SJSA1 (cell line): ENCODE measurements at places on chromosomes 3 and 15. TPM values are rescaled to one million over a fixed set of nuclear protein-coding genes. Genes with fewer than 3 reads are reported as not detected.

GRCh38 chr15:101113114-101114005 lies 138.5 kb downstream of the CHSY1 start:
- no peak for DNase-seq

DNA sequence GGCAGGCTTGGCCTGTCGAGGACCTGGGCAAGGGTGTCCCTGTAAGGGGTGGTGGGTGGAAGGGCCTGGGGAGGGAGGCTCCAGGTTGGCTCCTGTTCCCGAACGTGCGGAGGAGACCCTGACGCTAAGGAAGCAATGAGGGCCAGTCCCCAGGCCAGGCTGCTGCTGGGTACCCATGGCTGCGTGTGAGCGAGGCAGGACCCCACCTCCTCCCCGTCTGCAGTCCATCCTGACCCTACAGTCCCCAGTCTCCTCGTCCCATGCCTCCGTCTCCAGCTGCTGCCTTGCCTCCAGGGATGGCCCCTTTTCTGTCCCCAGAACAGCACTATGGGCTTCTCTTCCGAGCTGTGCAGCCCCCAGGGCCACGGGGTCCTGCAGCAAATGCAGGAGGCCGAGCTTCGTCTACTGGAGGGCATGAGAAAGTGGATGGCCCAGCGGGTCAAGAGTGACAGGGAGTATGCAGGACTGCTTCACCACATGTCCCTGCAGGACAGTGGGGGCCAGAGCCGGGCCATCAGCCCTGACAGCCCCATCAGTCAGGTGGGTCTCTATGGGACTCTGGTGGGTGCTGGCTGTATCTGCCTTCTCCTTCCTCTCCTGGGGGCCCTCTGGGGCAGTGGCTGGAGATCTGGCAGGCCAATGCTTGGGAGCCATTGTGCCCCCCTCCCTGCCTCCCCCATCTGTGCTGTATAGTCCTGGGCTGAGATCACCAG lies 571 bp downstream of the FES start:
- no peak for DNase-seq

DNA sequence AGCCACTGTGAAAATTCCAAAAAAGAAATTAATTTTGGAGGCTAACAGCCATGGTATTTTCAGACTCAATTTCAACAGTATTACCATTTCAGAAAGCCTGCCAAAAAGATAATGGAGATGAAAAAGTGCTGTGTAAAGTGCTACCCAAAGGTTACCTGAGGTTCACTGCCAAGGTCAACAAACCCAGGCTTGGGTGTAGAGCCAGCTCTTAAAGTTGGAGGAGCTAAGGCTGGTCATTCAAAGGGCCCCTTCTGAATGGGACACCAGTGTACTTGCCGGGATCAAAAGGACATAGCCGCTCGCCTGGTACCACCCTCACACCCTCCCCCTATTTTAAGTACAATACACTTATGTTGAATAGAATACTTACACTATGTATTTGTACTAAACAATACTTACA lies 64.5 kb downstream of the ETV5 start:
- DNase-seq: no peak

DNA sequence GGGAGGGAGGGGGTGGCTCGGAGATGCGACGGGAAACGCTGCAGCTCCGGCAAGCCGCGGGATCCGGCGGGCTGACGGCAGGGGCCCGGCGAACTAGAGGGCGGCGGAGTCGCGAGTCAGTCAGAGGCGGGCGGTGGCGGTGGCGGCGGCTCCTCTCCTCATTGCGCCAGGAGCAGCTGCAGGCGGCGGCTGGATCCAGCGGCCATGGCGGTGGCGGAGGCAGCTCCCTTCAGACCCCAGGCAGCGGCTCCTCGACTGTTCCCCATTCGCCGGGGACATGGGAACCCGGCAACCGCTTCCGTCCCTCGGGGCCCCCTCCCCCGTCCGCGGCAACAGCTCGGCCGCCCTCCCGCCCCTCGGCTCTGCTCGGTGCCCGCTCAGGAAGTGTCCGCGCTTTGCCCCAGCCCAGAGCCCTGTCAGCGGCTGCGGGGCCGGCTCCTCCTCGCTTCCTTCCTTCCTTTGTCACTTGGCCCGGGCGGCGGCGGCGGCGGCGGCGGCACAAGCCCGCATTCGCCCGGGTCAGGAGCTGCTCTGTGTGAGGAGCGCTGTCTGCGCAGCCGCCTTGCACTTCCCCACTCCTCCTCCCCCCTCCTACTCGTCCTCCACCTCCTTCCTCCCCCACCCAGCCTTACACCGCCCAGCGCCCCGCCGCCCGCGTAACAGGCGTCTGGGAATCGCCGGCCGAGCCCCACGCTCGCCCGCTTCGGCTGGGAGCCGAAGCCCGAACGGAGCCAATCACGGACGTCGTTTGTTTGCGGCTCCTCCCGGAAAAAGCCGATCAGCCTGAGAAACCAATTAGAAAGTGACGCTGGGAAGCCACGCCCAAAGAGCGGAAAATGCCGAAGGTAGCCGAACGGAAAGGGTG lies at the start of gene GSK3B:
Gene GSK3B (minus strand): TSS at position 537 of the 865 bp plus-strand sequence. CDS start 1,013 bp downstream, outside the sequence.
- peak; percentile 70 for DNase-seq

DNA sequence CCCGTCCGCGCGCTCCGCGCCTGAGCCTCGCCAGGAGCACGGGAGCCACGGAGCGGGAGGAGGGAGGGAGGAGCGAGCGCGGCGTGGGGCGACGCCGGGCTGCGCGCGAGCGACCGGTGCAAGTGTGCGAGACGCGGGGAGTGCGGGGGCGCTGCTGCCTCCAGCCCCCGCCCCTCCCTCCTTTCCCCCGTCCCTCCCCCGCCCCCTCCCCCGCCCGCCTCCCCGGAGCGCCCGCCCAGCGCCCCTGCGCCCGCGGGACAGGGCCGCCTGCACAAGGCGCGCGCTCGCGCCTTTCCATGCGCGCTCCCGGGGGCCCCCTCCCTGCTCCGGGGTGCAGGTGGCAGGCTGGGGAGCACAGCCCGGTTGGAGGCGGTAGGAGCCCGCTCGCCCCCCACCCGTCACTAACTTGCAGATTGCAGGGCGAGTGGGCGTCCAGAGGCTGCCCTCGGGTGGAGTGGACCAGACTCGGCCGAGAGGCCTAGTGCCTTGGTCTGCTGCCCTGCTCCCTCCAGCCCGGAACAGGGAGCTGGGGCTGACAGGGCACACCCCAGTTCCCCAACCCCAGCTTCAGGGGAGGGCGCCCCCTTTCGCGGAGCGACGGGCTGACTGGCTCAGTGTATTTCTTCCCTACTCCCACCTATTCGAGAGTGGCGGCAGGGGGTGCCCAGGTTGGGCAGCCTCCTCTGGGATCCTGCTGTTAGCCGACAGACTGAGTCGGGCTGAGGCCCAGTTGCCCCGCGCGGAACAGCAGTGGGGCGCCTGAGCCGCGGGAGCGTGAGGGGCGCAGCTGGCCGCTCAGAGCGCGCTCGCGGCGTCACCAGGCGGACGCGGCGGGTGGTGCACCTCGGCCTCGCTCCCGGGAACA lies at the start of gene WNT7A:
Gene WNT7A (minus strand): TSS at position 126 of the 865 bp plus-strand sequence. CDS start 255 bp downstream, outside the sequence.
- DNase-seq: no peak

DNA sequence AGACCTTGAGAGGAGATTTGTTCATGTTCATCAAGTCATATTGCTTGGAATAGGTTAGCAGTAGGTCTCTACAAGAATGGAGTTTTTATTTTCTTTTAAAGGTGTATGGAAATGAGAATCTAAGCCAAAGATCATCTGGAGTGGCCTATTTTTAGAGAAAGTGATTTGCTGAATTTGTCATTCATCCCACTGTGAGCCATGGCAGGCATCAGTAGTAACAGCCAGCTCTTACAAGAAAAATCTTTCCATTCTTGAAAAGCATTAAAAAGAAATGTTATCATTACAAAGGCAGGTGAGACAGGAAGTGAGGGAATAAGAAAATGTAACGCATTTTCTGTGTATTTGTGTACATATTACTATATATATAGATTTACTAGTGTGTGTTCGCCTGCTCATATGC lies 29.6 kb downstream of the STAC start:
- no peak for DNase-seq

ZBBX gene
- total RNA-seq: not detected in 2 replicates

FBXO40 gene
- not detected in 2 replicates for total RNA-seq

POC1A gene
- total RNA-seq: 12.8 and 14.2 TPM in 2 replicates

CNTN3 gene
- not detected in 2 replicates for total RNA-seq

HYAL1 gene
- 0.18 TPM in 1 of 2 replicates, not detected in the other for total RNA-seq

OSTN gene
- total RNA-seq: not detected in 2 replicates

CCR8 gene
- total RNA-seq: not detected in 2 replicates

C3orf22 gene
- total RNA-seq: not detected in 2 replicates

SAMMSON gene
- not detected in 2 replicates for total RNA-seq

TGM5 gene
- total RNA-seq: 0.24 TPM in 1 of 2 replicates, not detected in the other

ARHGAP31 gene
- 8.8 and 13.7 TPM in 2 replicates for total RNA-seq
